ENCODE measurements at places on chromosomes 6 and 20. TPM values are rescaled to one million over a fixed set of nuclear protein-coding genes. Genes with fewer than 3 reads are reported as not detected.

GRCh38 chr6:63049216-63049615, 162.1 kb upstream of the FKBP1C start:
- no peak for DNase-seq

GRCh38 chr6:155107432-155108069, 112.4 kb downstream of the TIAM2 start:
- DNase-seq, result no peak

DNA sequence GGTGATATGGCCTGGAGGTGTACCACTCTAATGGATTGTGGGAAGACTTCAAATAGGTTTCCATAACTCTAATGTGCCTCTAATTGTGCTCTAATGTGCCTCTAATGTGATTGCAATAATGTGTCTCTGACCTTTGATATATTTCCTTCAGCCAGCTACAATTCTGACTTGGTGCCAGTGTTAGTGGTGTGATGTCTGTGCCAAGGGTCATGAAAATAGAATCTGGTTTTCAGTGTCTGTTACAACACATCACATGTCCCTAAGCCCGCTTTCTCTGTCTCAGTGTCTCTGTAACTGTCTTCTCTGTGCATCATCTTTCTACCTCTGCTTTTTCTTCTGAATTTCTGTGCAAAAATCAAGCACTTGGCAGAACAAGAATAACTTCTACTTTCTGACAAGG, 77.2 kb upstream of the ECI2 start:
- DNase-seq, result no peak

DNA sequence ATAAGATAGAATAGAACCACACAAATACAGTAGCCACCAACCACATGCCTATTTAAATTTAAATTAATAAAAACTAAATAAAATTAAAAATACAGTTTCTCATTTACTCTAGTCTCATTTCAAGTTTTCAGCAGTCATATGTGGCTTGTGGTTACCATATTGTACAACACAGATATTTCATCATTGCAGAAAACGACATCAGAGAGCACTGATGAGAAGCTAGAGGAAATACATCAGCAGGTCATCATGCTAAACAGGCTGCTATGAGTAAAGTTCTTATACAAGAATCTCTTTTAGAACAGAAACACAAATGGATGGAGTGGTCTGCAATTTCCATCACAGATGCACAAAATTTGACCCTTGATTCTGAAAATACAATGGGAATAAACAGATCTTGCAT, 36.6 kb downstream of the TBC1D32 start:
- DNase-seq, result no peak

Gene BPIFB4
- not detected for total RNA-seq

Gene OVOL2
- total RNA-seq, result not detected

GRCh38 chr6:167090171-167090570, 32.7 kb upstream of the CCR6 start:
- no peak for DNase-seq

Gene DNAH8
- total RNA-seq, result 0.05 TPM

DNA sequence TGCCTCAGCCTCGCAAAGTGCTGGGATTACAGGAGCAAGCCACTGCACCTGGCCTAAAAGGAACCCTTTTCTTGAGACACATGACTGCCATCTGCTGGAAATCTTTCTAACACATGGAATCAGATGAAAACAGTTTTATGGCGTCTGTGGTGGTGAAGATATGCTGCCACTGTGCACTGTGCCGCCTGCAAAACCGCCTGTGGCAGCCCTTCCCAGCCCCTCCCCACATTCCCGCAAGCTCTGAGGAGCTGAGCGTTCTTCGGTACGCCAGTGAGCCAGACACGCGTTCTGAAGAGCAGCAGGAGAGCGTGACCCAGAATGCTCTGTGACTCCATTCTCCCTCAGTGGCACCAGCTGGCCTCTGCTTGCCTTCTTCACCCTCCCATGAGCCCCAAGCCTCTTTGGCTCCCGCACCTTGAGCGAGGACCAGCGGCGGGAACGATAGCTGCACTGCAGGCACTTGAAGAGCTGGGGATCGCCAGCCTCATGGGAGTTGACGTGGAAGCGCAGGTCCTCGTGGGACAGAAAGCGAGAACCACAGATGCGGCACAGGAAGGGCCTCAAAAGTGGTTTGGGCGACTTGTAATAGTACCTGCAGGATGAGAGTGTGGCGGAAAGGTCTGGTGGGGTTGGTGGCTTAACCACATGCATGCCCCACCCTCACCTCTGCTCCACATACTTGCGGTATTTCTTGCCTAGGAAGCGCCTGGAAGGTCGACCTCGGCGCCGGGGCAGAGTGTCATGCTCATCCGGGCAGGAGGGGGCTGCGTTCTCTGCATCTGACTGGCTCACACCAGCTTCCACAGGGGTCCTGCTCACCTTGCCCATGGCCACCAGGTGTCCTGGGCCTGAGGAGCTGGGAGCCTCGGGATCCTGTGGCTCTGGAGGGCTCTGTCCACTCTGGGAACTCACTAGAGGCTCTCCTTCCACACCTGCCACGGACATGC, 8.7 kb downstream of the ZNF335 start:
- no peak for DNase-seq

GRCh38 chr6:70957284-70957617, 391 bp upstream of the B3GAT2 start:
- DNase-seq, result no peak

DNA sequence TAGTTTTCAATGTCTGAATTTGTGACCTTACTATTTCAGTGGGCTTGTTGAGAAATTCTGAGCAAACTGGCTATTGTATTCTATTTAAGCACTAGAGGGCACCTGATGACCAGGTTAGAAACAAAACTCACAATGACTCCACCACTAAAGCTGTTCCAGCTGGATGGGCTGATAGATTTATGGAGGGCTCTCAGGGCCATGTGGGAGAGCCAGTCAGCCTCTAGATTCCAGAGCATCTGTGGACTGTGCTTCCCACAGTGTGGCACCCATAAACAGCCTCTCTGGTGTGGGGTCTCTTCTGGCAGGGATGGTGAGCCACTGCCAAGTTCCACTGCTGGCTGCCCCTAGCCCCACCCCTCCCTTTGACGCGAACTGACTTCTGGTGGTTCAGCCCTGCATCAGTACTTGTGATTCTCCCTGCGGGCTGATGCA, 29.2 kb downstream of the C6orf58 start:
- DNase-seq, result no peak

DNA sequence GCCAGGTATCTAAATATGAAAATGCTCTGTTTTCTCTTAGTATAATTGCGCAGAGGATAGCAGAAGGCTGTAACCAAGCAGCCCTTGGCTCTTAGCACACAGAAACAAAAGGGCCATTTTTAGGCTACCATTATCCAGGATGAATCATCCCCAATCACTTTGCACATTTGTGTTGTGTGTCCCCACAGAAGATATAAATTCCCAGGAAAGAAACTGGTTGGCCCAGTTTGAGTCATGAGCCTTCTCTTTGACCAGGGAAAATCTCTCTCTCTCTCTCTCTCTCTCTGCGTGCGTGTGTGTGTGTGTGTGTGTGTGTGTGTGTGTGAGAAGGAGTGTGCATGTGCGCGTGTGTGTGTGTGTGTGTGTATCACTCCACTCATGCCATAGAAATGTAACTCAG, 178.5 kb downstream of the FRK start:
- DNase-seq, result no peak

Gene RIMS4
- total RNA-seq, result not detected

DNA sequence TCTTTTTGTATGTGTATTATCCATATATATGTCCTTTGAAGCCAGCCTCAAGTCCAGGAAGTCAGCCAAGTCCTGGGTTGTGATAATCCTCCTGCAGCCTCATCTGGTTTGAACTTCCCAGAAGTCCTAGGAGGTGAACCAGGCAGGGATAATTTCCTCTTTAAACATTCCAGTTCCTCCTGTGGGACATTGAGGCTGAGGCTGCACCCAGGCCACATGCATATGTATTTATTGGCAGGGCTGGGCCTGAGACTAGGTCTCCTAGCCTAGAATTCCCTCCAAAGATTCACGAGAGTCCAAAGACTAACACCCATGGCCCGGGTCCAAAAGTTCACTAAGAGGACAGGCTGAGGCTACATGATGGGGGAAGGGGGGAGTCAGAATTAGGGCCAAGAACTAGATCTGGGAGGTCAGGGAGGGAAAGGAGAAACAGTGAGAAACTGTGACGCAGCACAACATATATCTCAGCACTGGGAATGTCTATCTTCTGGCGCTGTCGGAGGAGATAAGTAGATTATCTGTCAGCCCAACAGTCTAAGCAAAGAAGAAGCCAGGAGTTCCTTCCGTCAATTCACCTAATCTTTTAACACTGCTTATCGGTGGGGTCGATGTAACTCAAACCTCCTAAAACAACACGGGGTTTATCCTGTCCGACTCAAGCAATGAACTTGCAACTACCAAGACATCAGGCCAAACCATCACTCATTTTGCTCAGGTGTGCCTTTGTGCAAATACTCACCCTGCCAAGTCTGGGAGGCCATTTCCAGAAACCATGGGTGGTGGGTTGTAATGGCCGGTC, 43.3 kb downstream of the SNX5 start:
- DNase-seq, result no peak

DNA sequence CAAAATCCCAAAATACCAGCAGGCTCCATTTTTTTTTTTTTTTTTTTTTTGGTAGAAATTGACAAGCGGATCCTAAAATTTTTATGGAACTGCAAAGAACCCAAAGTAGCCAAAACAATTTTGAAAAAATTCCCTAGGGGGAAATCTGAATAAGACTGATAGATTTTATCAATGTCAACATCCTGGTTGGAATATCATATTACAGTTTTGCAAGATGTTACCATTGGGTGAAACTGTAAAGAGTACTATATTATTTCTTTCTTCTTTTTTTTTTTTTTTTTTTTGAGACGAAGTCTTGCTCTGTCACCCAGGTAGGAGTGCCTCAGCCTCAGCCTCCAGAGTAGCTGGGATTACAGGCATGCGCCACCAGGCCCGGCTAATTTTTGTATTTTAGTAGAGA, 29.4 kb upstream of the BEND3 start:
- DNase-seq, result no peak

Gene PTCHD4
- total RNA-seq, result not detected

Gene SLC16A10
- total RNA-seq, result 6.3 TPM

DNA sequence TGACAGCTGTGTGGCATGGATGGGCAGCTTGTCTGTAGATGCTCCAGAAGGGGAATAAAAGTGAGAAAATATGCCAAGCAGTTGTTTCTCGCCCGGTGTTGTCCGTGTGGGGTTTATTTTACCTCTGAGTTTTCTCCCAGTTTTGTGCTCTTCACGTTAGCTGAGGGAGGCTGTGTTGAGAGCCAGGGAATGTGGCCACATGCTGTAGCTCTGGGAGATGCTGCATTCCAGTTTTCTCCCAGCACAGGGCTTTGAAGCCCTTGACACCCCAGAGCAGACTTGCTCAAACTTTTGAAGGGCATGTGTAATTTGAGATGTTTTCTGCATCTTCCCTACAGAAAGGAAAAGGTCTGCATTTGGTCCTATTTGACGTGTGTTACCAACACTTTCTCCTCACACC, 67.7 kb downstream of the RREB1 start:
- DNase-seq, result no peak

- no peak for DNase-seq
Measured at GRCh38 chr20:1368448-1369199, 24.2 kb downstream of the FKBP1A start.

DNA sequence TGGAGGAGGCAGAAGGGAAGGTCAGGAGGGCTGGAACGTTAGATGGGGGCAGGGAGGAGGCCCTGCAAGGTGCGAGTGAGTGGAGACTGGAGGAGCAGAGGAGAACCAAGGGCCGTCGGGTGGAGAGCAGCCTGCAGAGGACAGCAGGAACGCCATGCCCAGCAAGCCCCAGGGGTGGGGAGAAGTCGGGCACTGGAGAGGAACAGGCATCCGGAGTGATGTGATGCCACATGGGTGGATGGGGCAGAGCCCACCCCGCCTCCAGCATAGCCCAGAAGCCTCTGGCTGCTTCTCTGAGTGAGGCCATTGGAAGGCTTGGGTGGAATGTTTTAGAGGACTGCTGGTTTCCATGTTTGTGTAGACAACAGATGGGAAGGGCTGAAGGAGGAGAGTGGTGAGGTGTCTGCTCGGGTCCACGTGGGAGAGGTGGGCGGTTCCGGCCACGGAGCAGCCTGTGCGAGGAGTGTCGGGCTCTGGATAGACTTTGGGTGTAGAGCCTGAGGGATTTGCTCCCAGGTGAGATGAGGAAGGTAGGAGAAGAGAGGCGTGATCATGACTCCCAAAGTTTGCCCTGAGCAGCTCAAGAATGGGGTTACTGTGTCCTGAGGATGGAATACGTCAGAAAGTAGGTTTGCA, 221.4 kb downstream of the SMOC2 start:
- no peak for DNase-seq

Gene CLPSL2
- total RNA-seq, result not detected

DNA sequence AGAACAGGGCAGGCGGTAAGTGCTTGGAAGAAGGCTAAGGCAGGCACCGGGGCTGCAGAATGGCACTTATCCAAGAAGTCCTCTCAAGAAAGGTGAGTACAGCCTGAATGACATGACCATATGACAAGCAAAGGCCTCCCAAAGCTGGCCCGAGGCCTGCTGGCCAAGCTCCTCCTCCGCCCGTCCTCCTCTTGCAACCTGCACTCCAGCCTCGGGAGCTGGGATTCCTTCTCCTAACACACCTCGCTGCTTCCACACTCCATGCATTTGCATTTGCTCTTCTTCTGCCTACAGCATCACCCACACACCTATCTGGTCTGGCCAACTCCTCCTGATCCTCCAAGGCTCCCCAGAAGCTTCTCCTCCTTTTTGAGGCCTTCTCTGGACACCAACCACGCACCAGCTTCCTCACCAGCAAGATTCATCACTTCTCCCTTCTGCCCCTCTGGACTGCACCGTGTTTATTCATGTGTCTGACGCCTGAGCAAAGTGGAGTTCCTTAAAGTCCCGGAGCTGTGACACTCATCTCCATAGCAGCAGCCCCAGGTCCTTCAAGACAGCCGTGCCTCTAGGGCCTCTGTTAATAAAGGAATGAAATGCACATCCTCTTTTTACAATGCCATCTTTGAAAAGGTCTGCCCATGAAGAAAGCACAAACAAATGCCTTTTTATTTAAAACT, 32.3 kb downstream of the CNKSR3 start:
- DNase-seq, result no peak

DNA sequence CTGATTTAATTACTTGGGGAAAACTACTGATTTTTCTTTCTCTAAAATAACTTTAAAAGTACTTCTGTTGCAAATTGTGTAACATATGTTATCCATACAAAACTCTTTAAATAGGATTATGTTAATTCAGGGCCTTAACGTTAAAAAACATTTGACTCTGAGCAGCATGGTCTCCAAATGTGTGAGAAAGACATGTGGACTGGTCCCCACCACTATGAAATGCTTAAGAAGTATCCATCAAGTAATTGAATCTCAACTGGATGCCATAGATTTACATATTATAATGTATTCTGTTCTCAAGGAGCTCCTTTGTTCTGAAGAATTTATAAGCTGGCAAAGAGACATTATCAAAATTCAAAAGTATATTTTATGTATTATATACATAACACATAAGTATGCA, 130.8 kb upstream of the HEY2 start:
- DNase-seq, result no peak

GRCh38 chr6:109349419-109349987, 32.8 kb downstream of the CD164 start:
- DNase-seq, result no peak

Gene MRAP2
- not detected for total RNA-seq

- DNase-seq, result no peak
Measured at GRCh38 chr20:57004951-57005933, 261.2 kb downstream of the BMP7 start.

- no peak for DNase-seq
Measured at GRCh38 chr20:19789446-19789845, 31.4 kb downstream of the RIN2 start.

Gene TBX18
- total RNA-seq, result not detected

Measured in T-helper 17 cell (primary cell).